ENCODE measurements at places on chromosomes 6 and 20.

DNA sequence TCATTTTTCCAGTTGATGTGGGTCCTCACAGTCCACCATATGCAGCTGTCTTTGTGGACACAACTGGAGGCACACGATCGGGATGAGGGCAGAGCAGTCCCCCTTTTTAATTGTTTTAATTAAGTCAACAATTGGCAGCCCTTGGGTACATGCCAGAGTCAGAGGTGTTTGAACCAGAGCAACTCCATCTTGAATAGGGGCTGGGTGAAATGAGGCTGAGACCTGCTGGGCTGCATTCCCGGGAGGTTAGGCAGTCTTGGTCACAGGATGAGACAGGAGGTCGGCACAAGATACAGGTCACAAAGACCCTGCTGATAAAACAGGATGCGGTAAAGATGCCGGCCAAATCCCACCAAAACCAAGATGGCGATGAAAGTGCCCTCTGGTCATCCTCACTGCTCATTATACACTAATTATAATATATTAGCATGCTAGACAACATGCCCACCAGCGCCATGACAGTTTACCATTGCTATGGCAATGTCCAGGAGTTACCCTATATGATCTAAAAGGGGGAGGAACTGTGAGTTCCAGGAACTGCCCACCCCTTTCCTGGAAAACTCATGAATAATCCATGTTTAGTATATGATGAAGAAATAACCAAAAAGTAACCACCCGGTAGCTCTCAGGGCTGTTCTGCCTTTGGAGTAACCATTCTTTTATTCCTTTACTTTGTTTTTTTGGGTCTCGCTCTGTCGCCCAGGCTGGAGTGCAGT is 31.8 kb upstream of the BLCAP start:
- no peak for DNase-seq

GRCh38 chr6:56538851-56539250 is 103.8 kb downstream of the DST start:
- DNase-seq: no peak

- no peak for DNase-seq
Observed at GRCh38 chr6:167554854-167555253, 230.0 kb downstream of the TTLL2 start.

DNA sequence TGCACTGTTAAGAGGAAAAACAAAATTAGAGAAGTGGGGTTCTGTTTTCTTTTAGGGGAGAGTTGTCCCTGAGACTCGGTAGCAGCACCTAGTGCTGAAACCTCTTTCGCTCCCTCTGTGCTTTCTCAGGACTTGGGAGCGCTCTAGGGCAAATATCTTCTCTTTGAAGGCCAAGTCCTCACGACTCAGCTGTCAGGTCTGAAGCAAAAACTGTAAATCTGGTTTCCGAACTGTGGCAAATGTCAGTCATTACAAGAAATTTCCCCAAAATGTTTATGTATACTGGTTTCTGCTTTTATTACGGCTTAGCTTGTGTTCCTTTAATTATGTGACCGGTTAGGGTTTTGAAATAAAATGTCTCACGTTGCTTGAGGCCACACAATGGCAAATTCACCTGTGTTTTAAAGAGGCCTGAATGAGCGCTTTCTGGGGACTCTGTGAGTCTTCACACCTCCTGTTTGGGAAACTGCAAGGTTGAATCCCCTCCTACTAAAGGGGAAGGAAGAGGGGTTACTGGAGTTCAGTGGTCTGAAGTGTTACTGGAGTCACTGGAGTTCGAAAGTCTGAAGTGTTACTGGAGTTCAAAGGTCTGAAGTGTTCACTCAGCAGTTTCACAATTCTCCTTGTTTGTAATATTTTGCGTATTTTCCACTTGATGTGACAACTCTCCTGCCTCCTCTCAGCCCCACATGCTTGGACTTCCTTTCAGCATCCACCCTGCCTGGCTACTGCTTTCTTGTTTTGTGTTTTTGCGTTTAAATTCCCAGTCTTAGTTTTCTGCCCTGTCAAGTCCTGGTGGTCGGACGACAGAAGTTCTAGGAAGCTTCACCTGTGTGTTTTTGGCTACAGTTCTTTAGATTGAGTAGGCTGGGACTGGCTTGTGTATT is 1.6 kb downstream of the SMPDL3A start:
- DNase-seq: no peak

- DNase-seq: no peak
Observed at GRCh38 chr6:33172688-33173534, 19.4 kb downstream of the COL11A2 start.

- no peak for DNase-seq
Observed at GRCh38 chr6:122114717-122115116, 284.7 kb upstream of the HSF2 start.

GRCh38 chr20:38269040-38269439 is 8.5 kb upstream of the KIAA1755 start:
- DNase-seq: no peak

- DNase-seq: no peak
Observed at GRCh38 chr6:108323710-108324466, 29.0 kb downstream of the AFG1L start.

Data from T follicular helper cell (primary cell).